NCI-H1694 treated with DMSO at 0.1 percent for 48 hours (cell line): ENCODE measurements at places on chromosomes 12 and 14.
A peak's percentile ranks its signal among the peaks of the same experiment; 100 is the strongest.

- DNase-seq, result no peak
These were observed 114.5 kb downstream of the SRGAP1 start for GRCh38 chr12:63958876-63959580.

DNA sequence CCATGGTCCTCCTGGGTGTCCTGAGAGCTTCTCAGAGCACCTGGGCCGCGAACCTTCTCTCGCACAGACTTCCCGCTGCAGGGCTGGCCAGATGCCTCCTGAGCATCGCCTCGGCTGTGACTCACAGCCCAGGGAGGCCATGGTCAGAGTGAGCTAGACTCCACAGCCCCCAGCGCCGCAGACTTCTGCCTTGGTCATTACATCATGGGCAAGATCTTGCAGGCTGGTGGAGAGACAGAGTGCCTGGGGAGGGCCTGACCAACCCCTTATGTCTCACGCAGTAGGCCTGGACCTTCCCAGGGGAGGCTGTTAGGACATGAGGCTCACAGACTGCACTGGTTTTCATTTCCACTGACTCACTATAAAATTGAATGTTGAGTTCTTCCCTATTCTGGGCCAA lies 41.8 kb downstream of the SMOC1 start:
- DNase-seq, result no peak

GRCh38 chr12:119869720-119870119 lies 7.4 kb downstream of the CIT start:
- DNase-seq, result peak; percentile 55

DNA sequence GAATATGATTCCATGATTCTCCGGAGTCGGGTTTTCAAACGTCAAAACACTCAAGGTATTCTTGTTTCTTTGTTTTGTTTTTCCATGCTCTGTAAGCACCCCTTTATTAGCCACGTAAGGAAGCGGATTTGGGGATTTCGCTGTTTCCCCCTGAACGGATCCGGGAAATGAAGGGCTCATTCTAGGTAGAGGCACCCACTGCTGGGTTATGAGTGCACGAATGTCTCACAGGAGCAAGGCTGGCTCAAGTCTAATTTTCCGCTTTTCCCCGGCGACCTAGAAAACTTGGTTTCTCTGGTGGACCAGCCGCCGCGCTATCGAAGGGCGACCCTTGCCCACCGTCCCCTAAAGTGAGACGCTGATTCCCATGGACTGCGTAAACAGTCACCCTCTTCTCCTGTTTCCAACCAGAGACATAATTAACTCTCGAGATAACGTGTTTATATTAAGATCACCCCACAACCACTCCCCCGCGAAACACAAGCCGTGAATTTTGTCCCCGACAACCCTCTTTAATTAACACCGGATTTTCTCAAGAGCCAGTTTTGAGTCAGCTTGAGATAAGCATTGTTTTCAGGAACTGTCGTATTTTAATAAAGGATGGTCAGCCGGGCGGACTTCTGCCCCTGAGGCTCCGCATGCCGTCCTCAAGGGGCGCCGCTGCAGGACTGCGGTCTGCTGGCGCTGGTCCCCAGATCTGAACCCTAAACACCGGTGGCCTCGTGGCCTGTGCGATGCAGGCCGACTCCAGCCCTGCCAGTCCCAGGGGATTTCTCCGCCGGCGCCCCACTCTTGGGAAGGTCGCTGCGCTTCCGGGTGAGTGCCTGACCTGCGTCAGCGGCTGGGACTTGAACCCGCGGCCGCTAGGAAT lies 515 bp upstream of the ABCC9 start:
- DNase-seq, result no peak

- DNase-seq, result no peak
These were observed 113.2 kb downstream of the ERC1 start for GRCh38 chr12:1104088-1104800.

GRCh38 chr12:80807640-80808288 lies 91.1 kb downstream of the MYF5 start:
- DNase-seq, result no peak

DNA sequence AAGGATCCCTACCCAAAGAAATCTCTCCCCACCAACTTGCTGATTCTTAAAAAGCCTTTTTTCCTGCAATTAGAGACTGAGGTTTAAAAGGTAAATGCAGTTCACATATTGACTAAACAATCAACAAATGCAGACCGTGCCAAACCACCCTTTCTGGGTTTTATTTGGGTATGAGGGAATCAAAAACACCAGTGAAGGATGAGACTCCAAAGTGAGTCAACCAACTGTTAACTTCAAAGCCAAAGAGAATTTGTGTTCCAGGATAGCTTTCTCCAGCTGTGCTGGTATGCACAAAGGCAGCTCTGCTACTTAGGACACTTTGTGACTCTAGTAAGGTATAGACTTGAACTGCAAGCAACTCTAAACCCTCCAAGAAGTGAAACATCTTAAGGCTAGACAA lies 39.4 kb downstream of the RPS29 start:
- no peak for DNase-seq

DNA sequence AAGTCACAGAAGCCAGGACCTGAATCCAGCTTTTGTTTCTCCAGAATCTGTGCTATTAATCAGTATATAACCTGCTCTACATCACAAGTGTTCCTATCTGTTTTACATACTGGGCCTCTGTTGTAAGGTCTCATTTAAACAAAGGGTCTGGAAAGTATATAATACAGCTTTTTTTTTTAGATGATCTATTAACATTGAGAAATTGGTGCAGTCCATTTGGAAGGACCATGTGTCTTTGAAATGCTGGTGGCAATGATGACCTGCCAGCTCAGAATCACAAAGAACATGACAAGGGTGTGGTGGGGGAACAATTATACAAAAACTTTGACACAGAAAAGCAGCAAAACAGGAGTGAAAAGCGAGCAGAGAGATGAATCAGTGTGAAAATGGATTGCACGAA lies 164.6 kb downstream of the PPM1H start:
- no peak for DNase-seq

GRCh38 chr12:108586306-108586705 lies 11.6 kb downstream of the TMEM119 start:
- DNase-seq, result no peak

DNA sequence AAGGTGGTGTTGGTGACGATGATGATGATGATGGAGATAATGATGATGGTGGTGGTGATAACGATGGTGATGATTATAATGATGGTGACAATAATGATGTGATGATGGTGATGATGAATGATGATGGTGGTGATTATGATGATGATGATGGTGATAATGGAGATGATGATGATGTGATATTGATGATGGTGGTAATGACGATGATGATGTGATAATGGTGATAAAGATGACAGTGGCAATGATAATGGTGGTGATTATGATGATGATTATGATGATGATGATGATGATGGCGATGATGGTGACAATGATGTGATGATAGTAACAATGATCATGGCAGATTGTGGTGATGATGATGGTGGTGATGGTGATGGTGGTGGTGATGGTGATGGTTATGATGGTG lies 518.0 kb downstream of the GLT1D1 start:
- DNase-seq, result no peak

DNA sequence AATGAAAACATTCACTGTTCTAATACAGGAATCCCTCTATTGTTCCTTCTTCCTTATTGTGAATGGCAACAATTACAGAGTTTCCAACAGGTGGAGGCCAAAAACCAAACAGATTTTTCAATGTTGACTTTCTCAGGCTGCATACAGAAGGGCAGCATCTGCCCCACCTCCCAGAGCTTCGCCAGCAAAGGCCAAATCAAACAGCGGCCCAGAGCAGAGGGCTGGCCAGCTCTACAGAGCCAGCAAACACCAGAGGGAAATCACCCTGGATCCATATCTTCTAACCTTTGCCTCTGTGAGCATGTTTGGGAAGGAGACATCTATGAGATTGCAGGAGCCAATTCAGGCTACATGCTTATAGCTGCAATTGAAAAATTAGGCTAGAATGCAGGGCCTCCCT lies 4.4 kb upstream of the CRACR2A start:
- no peak for DNase-seq

DNA sequence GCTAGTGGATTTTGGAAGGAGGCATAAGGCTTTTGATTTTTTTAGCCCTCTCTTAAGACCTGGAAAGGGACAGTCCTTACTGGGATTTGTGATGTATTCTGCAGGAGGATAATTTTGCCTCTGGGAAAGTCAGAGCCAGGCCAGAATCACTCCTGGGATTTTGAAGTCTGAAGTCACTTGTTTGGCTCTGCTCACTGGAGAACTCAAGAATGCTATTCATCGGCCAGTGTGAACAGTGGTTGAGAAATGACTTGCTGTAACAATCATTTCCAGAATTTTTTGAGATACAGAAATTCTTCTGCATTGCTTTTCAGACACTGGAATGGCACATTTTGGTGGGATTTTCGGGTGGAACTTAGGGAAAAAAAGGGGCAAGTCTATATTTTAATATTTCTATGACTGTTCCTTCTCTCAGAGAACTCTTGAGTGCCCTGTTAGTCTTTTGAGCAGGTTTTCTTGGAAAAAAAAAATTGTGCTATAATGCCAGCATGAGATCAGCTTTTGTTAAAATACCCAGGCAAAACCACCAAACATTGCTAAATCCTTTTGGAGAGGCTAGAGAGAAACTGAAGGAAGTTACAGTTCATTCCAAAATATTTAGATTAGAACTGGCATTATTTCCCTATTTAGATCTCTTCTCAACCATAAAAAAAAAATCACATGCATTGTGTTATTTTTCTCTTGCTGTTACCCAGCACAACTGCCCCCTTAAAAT lies 26.1 kb upstream of the BHLHE41 start:
- DNase-seq, result no peak

DNA sequence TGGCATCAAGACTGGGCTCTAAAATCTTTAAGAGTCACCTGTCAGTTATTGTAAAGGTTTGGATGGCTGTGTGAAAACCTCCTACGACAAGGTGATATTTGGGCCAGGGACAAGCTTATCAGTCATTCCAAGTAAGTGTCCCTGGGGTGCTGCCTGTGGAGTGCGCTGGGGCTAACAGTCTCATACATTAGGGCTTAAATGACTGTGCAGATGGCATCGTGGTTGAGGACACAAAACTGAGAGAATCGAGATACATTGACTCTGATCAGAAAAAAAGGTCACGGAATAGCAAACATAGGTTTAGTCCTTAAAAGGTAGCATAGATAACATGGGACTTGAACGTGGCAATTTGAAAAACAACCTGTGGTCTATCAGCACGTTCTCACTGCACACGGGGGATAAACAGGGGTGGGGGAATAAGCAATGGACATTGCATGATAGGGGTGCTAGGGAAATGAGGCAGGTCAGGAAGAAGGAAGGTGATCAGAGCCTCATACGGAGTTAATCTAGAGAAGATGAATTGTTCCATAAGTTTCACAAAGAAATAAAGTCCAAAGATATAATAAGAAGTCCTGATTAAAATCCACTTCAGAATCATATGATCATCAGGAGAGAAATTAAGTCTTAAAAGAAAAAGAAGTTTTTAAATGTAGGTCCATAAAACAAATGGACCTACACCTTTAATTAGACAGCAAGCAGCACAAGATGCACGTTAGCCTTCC lies 100.3 kb downstream of the DAD1 start:
- no peak for DNase-seq

GRCh38 chr12:91364471-91365184 lies 182.0 kb upstream of the DCN start:
- DNase-seq, result no peak

DNA sequence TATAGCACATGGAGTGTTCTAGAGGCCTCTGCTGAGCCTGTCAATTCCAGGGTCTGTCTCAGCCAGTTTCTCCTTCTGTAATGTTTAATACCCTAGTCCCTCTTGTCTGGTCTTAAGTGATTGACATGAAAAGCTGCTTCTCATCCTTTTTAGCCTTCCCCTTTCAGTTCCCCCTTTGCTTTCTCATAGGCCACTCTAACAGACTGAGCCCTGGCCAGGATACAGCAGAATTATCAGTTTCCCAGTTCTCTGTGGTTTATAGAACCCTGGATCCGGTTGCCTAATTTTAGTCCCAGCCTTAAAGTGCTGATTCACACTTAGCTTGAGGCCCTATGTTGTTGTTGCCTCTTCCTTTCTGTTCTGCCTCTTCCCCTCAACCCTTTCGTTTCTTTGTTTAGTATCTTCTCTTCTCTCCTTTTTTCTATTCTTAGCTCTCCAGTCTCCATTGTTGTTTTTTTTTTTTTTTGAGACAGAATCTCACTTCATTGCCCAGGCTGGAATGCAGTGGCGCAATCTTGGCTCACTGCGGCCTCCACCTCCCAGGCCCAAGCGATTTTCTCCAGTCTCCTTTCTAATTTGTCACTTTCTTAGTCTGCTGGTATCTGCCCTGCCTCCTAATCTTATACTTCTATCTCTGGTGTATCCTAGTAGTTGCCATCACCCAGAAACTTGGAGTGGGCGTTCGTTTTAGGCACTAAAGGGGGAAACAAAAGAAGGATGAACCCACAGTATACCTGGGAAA lies 2.9 kb upstream of the BIN2 start:
- DNase-seq, result no peak

DNA sequence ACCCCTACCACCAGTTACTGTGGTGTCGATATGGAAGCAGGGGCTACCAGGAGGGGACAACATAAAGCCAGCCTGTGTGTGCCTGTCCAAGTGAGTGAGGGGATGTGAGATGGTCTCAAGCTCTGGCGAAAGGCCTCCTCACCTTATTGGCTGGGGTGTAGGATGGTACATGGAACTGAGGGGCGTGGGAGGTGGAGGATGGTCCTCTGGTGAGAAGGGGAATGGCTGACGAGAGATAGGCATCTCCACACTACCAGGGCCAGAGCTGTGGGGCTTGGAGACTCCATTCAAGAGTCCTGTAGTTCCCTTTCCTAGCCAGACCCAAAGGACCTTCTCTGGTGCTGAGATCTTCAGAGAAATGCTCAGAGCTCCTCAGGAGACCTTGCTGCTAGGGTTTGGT lies 32.5 kb upstream of the COL2A1 start:
- DNase-seq, result no peak

- DNase-seq, result no peak
These were observed 285.0 kb upstream of the RGS6 start for GRCh38 chr14:71647086-71647784.

- no peak for DNase-seq
These were observed 693 bp downstream of the MAP3K9 start for GRCh38 chr14:70808416-70809224.

GRCh38 chr14:51680031-51680430 lies 28.3 kb downstream of the FRMD6 start:
- DNase-seq, result no peak

DNA sequence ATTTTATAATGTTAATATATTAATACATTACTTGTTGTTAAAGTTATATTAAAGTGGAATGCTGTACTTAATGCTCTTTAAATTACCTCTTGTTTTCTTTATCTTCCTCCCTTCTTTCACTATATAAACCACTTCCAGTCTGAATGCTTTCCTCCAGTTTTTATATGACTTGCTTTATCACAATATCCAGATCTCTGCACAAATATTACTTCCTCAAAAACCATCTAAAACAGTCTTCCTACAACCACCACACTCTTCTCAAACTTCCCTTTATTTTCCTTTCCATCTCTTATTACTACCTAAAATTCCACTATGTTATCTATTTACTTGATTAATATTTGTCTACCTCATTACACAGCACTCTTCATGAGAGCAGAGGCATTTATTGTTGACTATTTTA lies 956.6 kb downstream of the LRFN5 start:
- no peak for DNase-seq
